RKO (cell line): ENCODE measurements at places on chromosomes 2 and 18.

DNA sequence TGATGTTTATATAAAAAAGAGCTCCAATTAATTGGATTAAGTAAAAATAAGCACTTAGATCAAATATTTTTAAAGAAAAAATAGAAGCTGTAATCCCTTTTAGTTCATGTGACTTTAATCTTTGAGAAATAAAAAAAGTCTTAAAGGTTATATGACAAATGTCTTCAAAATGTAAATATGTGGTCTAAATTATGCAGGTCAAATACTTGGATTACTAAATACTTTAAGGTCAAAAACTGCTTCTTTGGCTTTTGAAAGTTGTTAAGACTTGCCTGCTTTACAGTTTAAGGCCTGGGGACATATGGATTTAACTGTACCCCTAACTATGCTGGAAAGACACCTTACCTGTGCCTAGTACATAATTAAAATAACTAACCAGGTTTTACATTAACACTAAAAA, 15.5 kb upstream of the PDK1 start:
- no peak for DNase-seq

DNA sequence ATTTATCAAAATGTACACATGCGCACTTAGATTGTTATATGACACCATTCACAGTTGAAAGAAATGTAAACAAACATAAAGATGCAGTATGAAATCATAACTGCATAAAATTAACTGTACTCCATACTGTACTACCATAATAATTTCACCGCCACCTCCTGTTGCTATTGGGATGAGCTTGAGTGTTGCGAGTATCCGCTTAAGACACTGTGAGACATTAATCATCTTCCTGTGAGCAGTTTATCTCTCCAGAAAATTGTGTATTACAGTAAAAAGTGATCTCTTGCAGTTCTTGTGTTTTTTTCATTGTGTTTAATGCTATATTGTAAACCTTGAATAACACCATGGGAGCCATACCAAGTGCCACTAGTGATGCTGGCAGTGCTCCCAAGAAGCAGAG, 46.1 kb downstream of the OLA1 start:
- DNase-seq = no peak

GRCh38 chr2:45435316-45435715, 175.8 kb downstream of the SRBD1 start:
- DNase-seq = no peak

DNA sequence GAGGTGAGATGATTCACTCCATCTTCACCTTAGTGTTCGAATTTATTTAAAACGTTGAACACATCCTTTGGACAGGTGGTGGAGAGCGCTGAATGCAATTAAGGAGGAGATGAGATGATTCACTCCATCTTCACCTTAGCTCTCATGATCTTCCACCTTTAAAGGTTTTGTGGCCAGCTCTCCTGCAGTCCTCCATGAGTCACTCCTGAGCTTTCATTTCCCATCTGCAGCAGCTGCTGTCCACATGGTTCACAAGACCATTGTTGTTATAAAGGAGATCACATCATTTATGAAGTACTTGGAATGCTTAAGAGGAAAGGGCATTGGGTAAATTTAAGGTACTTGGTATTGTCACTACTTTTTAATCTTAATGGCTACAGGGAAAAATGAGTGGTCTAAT, 298.5 kb downstream of the PAX3 start:
- DNase-seq = no peak

GRCh38 chr2:12350821-12351220, 365.9 kb upstream of the TRIB2 start:
- no peak for DNase-seq

GRCh38 chr18:55868909-55869308, 280.9 kb upstream of the TCF4 start:
- peak; percentile 24 for DNase-seq

GRCh38 chr2:17429130-17429529, 89.1 kb downstream of the RAD51AP2 start:
- DNase-seq = no peak
